ENCODE measurements at places on chromosomes 6 and 20. TPM values are rescaled to one million over a fixed set of nuclear protein-coding genes. Genes with fewer than 3 reads are reported as not detected.

LRRC73 gene
- total RNA-seq: 0.13 TPM

FNDC11 gene
- total RNA-seq: 0.26 TPM

PLA2G7 gene
- total RNA-seq: 2.4 TPM

CRISP1 gene
- total RNA-seq: not detected

PDYN gene
- not detected for total RNA-seq

PRR18 gene
- total RNA-seq: 0.07 TPM

DNA sequence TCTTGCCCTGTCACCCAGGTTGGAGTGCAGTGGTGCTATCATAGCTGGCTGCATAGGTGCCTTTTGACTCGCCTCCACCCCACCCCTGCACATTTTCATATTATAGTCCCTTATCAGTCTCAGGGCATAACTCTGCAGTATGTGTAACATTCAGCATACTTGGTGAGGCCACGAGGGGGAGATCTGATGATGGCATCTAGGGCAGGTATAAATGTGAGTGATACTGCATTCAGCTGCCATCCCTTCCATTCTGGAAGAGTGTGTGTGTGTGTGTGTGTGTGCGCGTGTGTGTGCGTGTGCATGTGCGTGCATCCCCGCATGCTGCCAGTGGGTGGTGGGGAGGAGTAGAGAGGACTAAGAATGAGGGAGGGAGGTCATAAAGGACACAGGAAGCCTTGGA is 81.4 kb downstream of the JARID2 start:
- no peaks in the 10 kb centered on the region for H3K36me3 ChIP-seq
- peak; percentile 43 for DNase-seq
- H3K4me3 ChIP-seq: no peak overlapping the region
- H3K4me1 ChIP-seq: peaks cover 57% of the 10 kb centered on the region
- H3K27ac ChIP-seq: no peak overlapping the region

GRCh38 chr6:2988094-2988425 is 11.6 kb upstream of the NQO2 start:
- H3K4me1 ChIP-seq: peaks cover 23% of the 10 kb centered on the region
- no peaks in the 10 kb centered on the region for H3K36me3 ChIP-seq
- no peaks in the 10 kb centered on the region for H3K27me3 ChIP-seq
- peak overlapping the region; percentile 98 for H3K27ac ChIP-seq
- DNase-seq: no peak
- H3K4me3 ChIP-seq: peak overlapping the region; percentile 78

DNA sequence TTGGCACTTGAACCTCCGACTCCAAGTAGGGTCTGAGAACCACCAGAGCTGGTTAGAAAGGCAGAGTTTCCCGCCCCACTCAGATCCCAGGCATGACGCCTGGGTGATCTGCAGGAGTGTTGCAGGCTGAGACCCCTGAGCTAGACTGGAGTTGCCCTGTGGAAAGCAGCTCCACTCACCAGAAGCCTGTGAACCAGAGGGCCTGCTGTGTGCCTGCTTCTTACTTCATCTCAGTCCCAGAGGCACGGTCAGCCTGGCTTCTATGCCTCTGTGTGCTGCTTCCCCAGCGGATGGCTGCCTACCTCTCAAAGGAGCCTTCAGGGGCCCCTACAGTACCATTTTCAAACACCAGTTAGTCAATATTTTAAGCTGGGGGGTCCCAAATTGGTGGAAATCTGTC is 15.6 kb upstream of the CCN6 start:
- H3K4me3 ChIP-seq: no peak overlapping the region
- no peak overlapping the region for H3K27ac ChIP-seq
- DNase-seq: no peak
- peaks cover 49% of the 10 kb centered on the region for H3K4me1 ChIP-seq

DNA sequence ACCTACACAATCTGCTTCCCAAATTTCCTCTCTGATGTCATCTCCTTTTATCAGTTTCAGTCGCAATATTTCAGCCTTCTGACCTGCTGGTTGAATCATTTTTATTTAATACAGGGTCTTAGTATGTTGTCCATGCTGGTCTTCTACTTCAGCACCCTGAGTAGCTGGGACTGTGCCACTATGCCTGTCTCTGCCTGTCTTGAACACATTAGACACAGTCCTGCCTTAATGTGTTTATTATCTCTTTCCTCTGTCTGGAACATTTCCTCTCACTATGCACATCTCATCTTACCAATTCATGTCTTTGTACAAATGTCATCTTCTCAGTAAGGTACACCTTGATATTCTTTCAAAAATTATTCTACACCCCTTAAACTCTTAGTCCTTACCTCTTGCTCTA is 106.5 kb downstream of the THEMIS start:
- no peaks in the 10 kb centered on the region for H3K27me3 ChIP-seq
- peaks cover 4% of the 10 kb centered on the region for H3K36me3 ChIP-seq
- no peak overlapping the region for H3K4me3 ChIP-seq
- H3K27ac ChIP-seq: no peak overlapping the region
- no peak for DNase-seq
- H3K4me1 ChIP-seq: peaks cover 72% of the 10 kb centered on the region

DNA sequence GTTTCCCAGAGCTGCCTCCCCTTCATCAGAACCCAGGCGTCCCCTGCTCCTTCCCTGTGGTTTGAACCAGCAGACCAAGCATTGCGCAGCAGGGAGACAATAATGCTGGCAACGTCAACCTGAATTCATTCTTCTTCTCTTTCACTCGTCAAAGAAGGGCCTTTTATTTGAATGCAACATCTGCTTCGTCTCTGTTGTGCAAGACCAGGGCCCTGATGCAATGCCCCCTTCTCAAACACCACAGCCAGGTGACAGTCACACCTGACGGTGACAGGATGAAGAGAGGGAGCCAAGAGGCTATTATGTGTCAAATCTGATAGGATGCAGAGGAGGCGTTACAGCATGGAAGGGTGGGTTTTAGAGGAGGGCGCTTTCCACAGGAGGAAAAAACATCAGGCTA is 8.0 kb downstream of the INSM1 start:
- H3K4me3 ChIP-seq: no peak overlapping the region
- peaks cover 8% of the 10 kb centered on the region for H3K27me3 ChIP-seq
- no peak for DNase-seq
- H3K4me1 ChIP-seq: no peaks in the 10 kb centered on the region
- H3K36me3 ChIP-seq: no peaks in the 10 kb centered on the region
- no peak overlapping the region for H3K27ac ChIP-seq

GRCh38 chr6:32814145-32814544 is 2.7 kb downstream of the HLA-DOB start:
- no peak overlapping the region for H3K27ac ChIP-seq
- H3K36me3 ChIP-seq: no peaks in the 10 kb centered on the region
- H3K4me1 ChIP-seq: no peaks in the 10 kb centered on the region
- no peaks in the 10 kb centered on the region for H3K27me3 ChIP-seq

GRCh38 chr6:43502666-43503065 is 7.5 kb downstream of the LRRC73 start:
- H3K4me3 ChIP-seq: no peak overlapping the region
- no peak for DNase-seq
- H3K36me3 ChIP-seq: peaks cover 36% of the 10 kb centered on the region
- H3K4me1 ChIP-seq: peaks cover 8% of the 10 kb centered on the region
- H3K27ac ChIP-seq: no peak overlapping the region

DNA sequence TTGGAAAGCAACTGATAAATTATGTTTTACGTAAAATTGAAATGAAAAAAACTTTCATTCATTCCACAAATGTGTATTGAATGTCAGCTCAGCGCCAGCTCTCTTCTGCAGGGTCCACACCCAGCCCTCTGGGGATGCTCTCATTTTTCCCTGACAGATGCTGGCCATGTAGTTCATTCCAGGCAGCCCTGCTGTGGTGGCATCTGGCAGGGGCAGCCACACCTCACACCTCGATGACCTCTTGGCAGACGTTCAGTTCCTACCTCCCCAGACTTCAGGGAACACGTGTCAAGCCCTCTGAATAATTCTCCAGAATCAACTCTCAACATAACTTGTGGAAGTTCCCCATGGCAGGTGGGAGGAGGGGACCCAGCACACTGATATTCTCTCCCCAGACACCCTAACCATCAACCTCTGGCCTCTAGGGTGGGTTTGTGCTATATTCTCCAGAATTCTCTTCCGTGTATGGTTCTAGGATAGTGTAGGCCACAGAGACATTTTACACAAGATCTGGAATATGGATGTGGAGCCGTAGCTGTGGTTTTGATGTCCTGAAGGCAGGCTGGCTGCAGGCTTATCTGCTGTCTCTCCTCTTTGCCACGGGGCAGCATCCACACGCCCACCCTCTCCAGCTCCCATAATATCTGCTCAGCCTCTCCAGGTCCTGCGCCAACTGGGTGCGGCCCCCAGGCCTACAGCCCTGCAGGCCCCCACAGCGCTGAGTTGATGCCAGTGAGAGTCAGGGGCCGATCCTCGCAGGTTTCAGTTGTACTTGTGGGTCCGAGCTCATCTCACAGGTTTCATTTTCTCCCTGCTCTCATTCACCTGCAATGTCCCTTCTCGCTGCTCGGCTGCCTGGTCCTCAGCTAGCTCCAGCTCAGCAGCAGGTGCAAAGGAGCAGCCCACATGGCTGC is 175.8 kb upstream of the ARID1B start:
- no peaks in the 10 kb centered on the region for H3K36me3 ChIP-seq
- no peak overlapping the region for H3K27ac ChIP-seq
- H3K4me1 ChIP-seq: no peaks in the 10 kb centered on the region
- DNase-seq: no peak

DNA sequence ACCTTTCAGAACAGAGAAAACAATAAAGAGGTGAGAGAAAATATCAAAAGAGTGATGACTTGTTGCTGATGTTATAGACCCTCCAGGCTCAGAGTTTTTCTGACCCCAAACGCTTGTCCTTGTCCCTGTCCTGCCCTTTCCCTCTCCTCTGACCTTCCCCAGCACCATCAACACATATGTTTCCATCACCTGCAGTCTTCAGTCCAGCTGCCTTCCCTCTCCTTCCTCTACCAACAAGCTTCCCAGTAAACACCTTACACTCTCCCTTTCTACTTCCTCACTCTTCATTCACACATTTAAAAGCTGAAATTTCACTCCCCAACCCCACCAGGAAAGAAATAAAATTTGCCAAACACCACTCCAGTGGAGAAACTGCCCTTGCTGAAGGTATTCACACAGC is 25.4 kb upstream of the AFDN start:
- no peaks in the 10 kb centered on the region for H3K4me1 ChIP-seq
- H3K4me3 ChIP-seq: no peak overlapping the region
- no peaks in the 10 kb centered on the region for H3K36me3 ChIP-seq
- no peak overlapping the region for H3K27ac ChIP-seq

DNA sequence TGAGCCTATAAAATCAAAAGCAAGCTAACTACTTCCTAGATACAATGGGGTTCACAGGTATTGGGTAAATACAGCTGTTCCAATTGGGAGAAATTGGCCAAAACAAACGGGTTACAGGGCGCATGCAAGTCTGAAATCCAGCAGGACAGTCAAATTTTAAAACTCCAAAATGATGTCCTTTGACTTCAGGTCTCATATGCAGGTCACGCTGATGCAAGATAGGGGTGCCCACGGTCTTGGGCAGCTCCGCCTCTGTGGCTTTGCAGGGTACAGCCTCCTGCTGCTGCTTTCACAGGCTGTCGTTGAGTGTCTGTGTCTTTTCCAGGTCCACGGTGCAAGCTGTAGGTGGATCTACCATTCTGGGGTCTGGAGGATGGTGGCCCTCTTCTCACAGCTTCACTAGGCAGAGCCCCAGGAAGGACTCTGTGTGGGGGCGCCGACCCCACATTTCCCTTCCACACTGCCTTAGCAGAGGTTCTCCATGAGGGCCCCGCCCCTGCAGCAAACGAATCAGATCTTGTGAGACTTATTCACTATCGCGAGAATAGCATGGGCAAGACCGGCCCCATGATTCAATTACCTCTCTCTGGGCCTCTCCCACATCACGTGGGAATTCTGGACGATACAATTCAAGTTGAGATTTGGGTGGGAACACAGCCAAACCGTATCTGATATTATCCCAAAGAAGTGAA is 11.9 kb upstream of the SMIM29 start:
- H3K4me1 ChIP-seq: no peaks in the 10 kb centered on the region
- no peak overlapping the region for H3K4me3 ChIP-seq
- H3K27me3 ChIP-seq: no peaks in the 10 kb centered on the region

GRCh38 chr6:40536442-40536841 is 50.7 kb downstream of the LRFN2 start:
- H3K4me3 ChIP-seq: no peak overlapping the region
- H3K27ac ChIP-seq: no peak overlapping the region
- DNase-seq: no peak
- H3K36me3 ChIP-seq: no peaks in the 10 kb centered on the region
- H3K4me1 ChIP-seq: no peaks in the 10 kb centered on the region

GRCh38 chr6:133466680-133467079 is 225.5 kb downstream of the EYA4 start:
- no peaks in the 10 kb centered on the region for H3K4me1 ChIP-seq
- H3K27me3 ChIP-seq: no peaks in the 10 kb centered on the region
- no peak overlapping the region for H3K4me3 ChIP-seq
- H3K36me3 ChIP-seq: no peaks in the 10 kb centered on the region

DNA sequence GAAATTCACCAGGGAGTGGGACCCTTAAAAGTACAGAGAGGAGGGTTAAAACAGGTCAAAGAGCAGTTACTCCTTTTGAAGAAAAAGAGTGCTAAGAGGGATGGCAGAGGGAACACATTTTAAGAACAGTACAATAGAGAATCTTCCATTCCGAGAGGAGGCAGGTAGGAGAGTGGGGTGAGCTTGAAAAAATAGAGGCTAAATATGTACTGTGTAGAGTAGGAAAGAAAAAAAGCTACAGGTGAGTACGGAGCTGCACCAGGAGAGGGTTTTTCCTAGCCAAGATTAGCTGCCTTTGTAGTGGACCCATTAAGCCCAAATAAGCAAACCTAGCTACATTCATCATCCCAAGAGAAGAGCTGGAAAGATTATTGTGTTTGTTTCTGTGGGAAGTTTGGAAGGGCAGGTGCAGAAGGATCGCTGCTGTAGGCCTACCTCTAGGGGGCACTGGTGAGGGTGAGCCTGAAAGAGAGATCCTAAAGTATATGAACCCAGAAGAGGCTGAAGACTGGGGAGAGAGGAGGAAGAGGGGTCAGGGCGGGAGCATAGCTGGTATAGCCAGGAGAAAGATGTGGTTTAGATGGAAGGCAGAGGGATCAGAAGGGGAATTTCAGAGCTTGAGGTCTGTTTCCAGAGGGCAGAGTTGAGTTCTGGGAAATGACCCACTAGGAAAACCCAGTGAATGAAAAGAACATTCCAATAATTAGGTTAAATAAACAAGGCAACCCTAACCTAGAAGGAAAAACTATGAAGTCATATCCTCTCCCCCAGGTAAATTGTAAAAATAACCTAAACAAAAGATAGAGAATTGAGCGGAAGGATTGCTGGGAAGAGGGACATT is 50.2 kb upstream of the HINT3 start:
- no peaks in the 10 kb centered on the region for H3K27me3 ChIP-seq
